OCI-M1 (cell line): ENCODE measurements at places on chromosomes 16 and 17.

GRCh38 chr17:7704601-7705268 lies at the start of gene EFNB3:
Gene EFNB3 (plus strand): TSS chr17:7705202. CDS start chr17:7705599, 397 bp downstream.
- DNase-seq, result no peak

GRCh38 chr16:26204138-26204537 lies 512.4 kb downstream of the HS3ST4 start:
- DNase-seq, result no peak

DNA sequence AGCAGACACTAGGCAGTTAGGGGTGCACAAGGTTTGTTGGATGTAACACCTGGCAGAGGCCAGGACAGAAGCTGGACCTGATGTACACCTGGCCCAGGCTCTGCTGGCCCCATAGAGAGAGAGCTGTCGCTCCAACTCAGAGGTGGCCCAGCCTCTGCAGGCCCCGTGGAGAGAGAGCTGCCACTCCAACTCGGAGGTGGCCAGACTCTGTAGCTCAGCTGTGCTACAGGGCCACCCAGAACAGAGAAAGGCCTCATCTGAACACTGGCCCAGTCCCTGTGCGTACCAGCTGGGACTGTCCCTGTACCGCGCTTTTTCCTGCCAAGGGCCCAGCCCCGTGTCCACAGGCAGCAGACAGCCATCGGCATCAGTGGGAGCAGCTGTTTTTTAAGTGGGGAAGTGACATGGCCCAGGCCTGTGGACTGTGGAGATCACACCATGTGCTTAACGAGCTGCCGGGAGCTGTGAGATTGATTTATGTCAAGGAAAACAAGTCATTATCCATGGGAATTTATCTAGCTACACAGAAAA lies 176.4 kb upstream of the CHMP6 start:
- no peak for DNase-seq

DNA sequence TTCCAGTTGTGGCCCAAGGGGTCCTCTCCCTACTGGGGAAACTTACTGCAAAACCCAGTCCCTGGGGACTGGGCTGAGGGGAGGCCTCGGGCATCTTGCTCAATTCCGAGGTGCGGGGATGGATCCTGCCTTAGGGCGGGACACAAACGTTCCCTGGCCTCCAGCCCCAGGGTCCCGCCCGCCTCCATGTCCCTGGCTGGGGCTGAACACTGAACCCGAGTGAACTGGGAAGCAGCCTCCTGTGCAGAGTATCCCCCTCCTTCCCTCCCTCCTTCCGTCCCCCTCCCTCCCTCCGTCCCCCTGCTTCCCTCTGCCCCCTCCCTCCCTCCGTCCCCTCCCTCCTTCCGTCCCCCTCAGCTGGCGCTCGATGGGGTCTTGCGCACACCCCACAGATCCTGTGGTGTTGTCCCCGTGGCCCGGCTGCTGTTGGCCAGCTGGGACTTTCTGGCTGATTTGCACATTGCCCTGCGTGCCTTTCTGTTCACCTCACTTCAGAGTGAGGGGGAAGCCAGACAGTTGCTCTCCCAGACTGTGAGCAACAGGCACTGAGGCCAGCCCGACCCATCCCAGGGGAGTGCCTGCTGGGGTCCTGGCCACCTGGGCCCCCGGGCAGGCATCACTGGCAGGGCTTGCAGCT lies 5.5 kb downstream of the TRAF7 start:
- no peak for DNase-seq

- peak; percentile 8 for DNase-seq
Measured at GRCh38 chr16:35516551-35516950, 2057.1 kb downstream of the TP53TG3F start.

- DNase-seq, result no peak
Measured at GRCh38 chr17:80113033-80113484, 11.7 kb downstream of the GAA start.
